ENCODE measurements at places on chromosomes 12 and 14.
A peak's percentile ranks its signal among the peaks of the same experiment; 100 is the strongest.

DNA sequence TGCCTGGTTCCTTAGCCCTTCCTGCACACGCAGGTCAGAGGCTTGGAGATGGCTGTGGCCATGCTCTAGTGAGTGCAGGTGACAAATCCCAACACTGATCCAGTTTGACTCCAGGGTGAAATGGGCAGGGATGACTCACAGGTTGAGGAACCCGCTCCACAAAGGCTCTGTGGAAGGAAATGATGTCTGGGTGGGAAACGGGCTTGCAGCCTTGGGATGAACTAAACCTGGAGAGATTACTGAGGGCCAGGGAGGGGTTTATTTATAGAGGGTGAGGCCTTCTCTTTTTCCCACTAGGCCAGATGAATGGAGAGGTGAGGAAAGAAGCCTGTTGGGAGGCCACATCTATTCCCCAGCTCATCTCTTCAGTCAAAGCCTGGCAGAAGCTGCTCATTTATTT, 29.3 kb upstream of the EMP1 start:
- no peak for DNase-seq

DNA sequence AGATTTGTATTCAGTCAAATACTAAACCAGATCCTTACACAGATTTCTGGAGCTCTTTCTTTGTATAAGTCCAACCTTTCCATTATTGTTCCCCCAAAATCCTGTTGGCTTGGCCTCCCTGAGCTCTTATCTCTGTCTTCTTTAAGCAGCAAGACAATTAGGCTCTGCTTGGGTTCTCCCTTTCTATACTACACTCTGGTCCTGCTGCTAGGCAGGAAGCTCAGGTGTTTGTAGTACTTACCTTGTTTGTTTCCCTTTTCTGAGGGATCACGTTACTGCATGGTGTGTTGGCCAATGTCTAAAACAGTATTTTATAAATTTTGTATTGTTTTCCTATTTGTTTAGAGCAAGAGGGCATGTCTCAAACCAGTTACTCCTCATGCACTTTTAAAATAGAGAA, 192.9 kb downstream of the PRKD1 start:
- no peak for DNase-seq

DNA sequence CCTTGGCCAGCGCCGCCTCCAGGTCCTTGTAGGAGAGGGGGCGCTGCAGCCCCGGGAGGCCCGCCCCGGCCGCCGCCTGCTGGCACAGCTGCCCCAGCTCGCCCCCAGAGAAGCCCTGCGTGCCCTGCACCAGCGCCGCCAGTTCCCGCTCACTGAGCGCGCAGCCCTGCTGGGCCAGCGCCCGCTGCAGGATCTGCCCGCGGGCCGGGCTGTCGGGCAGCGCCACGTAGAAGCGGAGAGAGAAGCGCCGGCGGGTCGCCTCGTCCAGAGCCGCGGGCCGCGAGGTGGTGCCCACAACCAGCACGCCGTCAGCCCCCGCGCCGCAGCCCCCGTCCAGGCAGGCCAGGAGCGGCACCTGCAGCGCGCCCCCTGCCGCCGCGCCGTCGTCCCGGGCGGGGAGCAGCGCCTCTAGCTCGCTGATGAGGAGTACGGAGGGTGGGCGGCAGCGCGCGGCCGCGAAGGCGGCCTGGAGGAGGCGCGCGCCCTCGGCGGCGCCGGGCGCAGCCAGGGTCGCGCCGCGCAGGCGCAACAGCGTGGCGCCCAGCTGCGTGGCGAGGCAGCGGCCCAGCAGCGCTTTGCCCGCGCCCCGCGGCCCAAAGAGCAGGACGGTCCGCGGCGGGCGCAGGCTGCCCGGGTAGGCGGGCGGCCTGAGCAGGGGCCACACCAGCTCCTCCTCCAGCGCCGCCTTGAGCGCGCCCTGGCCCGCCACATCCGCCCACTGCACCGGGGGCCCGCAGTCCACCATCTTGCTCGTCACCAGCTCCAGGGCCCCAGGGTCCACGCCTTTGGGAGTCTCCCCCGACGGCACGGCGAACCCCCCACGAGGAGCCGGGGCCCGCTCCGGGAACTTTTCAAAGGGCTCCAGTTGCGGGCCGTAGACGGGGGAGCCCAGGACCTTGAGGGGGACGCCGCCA, 27.7 kb downstream of the FIGNL2 start:
- peak; percentile 59 for DNase-seq

- no peak for DNase-seq
Measured at GRCh38 chr14:43795600-43796228, 711.4 kb downstream of the FSCB start.

GRCh38 chr12:60853407-60853806, 1257.6 kb downstream of the SLC16A7 start:
- DNase-seq, result no peak

DNA sequence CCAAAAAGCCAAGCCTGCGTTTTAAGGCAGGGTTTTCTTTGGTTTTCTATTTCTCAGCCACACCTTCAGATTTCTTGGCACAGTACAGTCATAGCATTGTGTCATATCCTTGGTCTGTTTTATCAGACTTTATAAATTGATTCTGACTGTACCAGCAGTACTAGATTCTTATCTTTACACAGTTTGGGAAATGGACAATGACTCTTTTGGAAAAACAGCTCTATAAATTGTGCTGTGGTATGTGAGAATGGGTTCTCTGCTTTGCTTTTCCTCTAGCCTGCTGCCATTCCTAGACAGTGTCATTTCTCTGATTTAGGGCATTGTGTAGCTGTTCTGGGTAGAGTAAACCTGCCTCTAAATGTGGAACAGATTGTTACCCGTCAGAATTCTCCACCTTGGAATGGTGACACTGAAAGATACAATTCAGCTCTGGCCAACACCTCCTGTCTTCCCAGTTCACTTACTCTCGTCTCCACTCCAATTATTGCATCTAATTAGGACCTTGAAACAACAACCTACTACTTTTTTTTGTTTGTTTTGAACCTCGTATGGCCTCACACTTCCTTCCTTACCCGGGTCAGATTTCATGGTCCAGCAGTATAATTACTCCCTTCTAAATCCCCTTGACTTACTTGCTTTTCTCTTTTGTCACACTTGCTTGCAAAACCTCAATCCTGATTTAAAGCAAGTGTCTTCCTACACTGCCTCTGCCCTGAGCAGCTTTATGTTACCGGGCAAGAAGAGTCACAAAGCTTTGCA, 226.3 kb downstream of the ERC1 start:
- DNase-seq, result no peak

DNA sequence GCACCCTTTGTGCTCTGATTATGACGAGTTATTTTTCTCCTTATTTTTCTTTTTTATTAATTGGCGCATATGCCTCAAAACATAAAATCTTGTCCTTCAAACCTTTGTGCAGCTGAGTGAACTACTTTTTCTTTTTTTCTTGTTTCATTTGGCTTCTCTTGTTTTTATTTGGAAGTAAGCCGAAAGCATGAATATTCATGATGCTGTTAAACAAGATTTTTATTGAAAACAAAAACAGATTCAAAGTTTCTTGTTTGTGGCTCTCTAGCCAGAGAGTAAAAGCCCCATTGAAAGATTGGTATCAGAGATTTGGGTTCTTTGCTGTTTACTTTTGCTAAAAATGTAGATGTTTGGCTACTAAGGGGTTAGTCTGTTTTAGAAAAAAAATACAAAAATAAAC, 183.8 kb downstream of the TMEM132C start:
- DNase-seq, result no peak

DNA sequence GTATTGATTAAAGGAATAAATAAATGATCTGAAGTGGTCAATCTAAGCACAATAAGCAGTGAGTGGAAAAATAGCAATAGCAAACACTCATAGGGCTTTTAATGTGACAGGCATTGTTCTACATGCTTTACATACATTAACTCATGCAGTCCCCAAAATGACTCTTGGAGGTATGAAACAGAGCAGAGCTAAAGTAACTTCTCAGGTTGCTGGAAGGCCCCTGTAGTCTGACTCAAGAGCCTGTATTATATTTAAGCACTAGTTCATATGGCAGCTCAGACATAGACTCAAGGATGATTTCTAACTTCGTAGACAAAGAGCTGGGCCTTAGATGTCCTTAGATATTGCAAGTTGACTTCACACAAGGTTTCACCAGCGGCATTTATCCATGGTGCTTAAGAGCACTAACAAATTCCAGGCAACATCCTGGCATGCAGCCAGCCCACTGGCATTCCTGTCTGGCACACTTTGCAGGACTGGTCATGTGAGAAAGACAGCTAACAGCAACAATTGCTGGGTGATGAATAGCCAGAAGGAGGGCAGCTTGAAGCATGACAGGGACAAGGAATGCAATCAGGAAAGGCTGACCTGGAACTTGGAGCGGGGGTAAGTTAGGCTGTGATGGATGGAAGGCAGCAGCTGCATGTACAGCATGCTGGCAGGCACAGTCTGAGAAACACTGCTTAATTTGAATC, 22.9 kb upstream of the KTN1 start:
- peak; percentile 90 for DNase-seq

- DNase-seq, result no peak
Measured at GRCh38 chr14:29265852-29266251, 499.3 kb downstream of the FOXG1 start.

DNA sequence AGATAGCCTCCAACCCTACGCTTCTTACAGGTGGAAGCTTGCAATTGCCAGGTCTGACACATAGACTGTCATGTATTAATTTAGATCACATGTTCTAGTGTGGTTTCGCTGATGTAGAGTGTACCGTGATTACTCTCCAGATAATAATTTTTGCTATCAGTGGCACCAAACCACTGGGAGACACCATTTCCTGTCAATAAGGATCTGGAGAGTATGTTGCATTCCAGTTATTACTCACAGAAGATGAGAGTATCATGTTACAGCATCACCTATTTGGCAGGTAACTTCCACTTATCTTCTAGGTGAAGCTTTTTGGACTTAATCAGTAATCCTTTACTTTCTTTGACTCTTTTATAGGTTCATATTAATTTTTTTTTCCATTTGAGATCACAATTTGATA, 147.2 kb downstream of the HELB start:
- no peak for DNase-seq

DNA sequence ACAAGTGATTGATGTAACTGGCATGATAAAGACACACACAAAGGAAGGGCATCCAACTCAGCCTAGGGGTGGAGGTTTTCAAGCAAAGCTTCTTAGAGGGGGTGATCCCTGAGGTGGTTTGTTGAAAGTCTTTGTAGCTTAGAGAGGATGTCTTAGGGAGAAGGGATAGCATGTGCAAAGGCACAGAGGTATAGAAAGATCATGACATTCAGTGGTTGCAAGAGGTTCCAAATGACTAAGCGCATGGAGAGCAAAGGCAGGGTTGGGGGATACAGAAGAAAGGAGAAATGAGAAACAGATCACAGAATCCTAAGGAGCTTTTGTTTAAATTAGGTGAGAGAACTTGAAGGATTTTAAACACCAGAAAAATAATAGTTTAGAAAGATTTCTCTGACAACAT, 5.2 kb upstream of the CCT2 start:
- no peak for DNase-seq

GRCh38 chr12:131230340-131231031, 276.8 kb downstream of the ADGRD1 start:
- no peak for DNase-seq

DNA sequence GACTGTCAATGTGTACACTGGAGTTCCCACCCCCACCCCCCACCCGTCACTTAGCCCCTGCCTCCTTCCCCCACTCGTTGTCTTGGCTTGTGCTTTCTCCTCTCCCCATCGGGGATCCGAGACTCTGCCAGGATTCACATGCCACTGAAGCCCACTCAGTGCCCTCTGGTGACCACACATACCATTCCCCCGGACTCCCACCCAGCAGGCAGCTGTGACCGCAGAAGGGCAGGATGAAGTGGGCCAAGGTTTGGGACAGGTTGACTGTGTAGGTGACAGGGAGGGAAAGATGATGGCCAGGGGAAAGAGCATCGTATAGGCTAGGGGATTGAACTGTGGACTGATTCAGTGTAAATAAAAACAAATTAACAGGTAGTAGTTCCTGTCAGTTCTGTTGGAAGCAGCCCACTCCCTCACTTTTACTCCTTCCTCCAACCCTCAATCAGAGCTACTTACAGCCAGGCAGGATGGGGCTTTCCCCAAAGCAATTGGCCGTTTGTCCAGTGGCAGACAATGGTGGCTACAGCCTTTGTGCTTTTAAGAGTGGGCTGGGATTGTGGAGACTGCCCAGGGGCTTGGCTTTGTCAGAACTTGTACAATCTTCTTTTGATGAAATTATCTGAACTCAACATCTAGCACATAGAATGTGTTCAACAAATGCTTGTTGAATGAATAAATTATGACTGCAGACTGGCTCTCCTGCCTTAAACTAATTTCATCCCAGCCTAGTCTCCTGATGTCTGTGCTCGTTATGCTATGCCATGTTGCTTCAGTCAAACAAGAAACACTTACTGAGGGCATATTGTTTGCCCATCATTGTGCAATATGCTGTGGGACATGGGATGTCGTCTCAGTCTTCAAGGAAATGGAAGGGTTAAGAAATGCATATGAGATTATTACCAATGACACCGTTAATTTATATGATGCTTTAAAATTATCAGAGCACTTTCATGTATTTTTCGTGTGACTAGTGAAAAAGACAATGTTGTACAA, 30.2 kb downstream of the TTC9 start:
- DNase-seq, result no peak

GRCh38 chr12:56321027-56321426, 5.2 kb upstream of the CNPY2 start:
- DNase-seq, result no peak

- peak; percentile 58 for DNase-seq
Measured at GRCh38 chr14:22900081-22900799, 17.2 kb downstream of the REM2 start.

- no peak for DNase-seq
Measured at GRCh38 chr14:50795142-50795541, 35.8 kb downstream of the NIN start.

DNA sequence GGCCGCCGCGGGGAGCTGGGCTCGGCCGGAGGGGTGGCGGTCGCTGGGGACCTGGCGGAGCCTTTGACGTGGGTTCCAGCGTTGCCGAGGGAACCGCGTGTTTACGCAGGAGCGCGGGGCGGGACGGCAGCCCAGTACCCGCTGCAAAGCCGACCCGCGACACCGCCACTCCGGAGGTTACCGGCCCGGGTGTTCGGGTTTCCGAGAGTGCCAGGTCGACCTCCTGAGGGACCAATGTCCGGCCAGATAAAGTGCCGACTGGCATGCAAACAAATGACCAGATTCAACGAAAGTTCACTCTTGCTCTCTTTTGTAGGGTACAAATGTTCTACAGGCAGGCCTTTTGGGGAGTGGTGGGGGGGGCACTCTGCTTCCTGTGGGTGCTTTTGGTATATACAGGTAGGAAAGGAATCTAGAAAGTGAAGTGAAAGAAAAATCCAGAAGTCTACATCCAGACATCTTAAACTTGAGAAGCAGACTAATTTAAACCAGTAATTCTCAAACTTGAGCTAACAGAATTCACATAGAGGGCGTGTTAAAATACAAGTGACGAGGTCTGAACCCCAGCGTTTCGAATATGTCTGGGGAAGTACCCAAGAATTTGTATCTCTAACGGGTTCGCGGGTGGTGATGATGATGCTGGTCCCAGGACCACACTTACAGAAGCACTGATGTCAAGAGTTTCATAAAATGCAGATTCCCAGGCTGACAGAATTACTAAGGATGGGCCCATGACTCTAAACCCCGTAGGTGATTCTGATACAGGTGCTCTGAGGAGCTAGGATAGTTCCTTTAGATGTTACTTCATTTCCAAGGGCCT, at the start of gene GPR135:
GPR135 (minus strand) TSS at position 65 of the 820 bp plus-strand sequence. CDS start 154 bp downstream, outside the sequence.
- DNase-seq, result peak; percentile 30
